ENCODE measurements at places on chromosomes 7 and 10.

DNA sequence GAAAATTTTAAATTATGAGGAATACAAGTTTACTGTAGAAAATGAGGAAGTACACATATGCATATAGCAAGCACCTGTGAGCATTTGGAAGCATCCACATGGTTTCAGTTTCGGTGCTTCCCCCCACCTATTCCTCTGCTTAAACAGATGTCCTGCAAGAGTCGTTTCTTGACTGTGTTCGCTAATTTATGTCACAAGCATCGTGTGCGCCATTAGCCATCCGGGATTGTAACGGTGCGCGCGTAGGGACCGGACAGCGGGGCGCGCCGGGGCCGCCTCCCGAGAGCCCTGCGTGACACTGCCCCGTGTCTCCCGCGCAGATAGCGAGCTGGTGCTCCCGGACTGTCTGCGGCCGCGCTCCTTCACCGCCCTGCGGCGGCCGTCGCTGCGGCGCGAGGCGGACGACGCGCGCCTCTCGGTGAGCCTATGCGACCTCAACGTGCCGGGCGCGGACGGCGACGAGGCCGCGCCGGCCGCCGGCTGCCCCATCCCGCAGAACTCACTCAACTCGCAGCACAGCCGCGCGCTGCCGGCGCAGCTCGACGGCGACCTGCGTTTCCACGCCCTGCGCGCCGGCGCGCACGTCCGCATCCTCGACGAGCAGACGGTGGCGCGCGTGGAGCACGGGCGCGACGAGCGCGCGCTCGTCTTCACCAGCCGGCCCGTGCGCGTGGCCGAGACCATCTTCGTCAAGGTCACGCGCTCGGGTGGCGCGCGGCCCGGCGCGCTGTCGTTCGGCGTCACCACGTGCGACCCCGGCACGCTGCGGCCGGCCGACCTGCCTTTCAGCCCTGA lies 90.9 kb downstream of the NEURL1 start:
- peak; percentile 61 for DNase-seq

- DNase-seq, result no peak
Observed at GRCh38 chr7:37684927-37685326, 1.4 kb downstream of the GPR141 start.

GRCh38 chr7:45219130-45219529 lies 61.5 kb downstream of the RAMP3 start:
- no peak for DNase-seq

DNA sequence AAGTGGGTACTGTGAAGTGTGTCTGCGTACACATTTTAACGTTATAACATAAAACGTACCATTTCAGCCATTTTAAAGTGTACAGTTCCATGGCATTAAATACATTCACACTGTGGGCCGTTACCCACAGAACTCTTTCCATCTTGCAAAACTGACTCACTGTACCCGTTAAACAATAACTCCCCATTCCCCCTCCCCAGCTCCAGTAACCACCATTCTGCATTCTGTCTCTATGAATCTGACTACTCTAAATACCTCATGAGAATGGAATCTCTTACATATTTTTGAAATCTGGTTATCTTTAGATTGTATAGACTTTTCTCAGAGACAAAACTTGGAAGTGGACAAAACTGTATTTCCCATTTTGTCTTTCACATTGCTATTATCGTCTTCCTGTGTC lies 9.3 kb downstream of the ARL3 start:
- DNase-seq, result no peak

- no peak for DNase-seq
Observed at GRCh38 chr10:116113721-116114501, 159.1 kb downstream of the GFRA1 start.

- no peak for DNase-seq
Observed at GRCh38 chr10:128287921-128288320, 161.7 kb upstream of the MKI67 start.

DNA sequence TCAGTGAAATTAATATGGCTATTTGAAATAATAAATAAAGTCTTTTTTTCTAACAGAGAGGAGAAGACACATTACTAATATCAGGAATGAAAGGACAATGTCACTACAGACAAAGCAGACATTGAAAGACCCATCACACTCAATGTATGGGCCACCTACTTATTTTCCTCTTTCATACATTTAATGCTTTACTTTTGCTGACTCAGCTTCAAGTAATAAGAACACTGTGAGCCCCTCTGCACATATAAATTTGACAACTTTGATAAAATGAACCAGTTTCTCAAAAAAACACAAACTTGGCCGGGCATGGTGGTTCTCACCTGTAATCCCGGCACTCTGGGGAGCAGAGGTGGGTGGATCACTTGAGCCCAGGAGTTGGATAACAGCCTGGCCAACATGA lies 664.2 kb upstream of the COBL start:
- DNase-seq, result no peak

- no peak for DNase-seq
Observed at GRCh38 chr10:127535802-127536515, 13.2 kb upstream of the NPS start.

GRCh38 chr7:45975367-45975766 lies 54.3 kb upstream of the IGFBP3 start:
- DNase-seq, result no peak

DNA sequence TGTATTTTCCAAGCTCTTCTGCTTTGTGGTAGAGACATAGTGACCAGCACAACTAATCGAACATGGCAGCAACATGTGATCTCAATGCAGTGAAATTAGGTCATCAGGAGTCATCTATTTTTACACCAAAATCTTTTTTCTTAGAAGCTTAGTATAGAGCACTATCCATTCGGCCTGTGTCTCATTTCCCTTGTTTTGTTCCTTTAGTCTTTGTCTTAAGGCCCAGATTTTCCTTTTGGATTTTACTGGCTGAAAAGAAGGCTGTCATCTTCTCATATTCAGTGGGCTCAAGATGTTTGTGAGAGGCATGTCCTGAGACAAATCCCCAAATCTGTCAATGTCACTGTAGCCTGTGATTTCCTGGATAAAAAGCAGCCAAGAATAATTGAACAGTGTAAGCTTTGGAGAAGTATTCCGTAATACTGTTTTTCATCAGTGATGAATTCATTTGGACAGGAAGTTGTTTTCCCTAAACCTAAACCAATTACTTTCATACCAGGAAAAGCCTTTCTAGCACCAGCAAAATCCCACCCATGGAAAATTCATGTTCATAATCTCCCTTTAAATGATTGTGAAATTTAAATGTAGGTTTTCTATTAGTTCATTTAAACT lies 55.2 kb downstream of the MAGI2 start:
- no peak for DNase-seq

GRCh38 chr7:154750353-154750801 lies 252.5 kb downstream of the PAXIP1 start:
- no peak for DNase-seq

GRCh38 chr10:95445837-95446486 lies 115.2 kb downstream of the SORBS1 start:
- no peak for DNase-seq

DNA sequence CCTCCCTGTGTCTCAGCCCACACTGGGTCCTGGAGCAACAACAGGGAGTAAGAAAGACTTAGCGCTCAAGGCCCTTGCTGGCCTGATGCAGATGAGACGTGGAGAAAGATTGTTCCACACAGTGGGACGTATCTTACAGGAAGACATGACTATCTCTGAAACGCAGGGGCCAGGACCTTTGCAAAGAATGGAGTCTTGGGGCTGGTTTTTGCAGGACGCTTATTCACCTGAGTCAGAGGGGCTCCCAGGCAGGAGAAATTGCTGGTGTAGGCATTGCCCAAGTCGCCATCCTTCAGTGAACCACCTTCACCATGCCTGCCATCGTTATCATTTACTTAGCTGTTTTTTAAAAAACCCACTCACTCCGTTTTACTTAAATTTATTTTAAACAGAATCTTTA lies 11.8 kb upstream of the GDF10 start:
- no peak for DNase-seq

GRCh38 chr10:102635377-102635776 lies 8.9 kb upstream of the TRIM8 start:
- peak; percentile 49 for DNase-seq

DNA sequence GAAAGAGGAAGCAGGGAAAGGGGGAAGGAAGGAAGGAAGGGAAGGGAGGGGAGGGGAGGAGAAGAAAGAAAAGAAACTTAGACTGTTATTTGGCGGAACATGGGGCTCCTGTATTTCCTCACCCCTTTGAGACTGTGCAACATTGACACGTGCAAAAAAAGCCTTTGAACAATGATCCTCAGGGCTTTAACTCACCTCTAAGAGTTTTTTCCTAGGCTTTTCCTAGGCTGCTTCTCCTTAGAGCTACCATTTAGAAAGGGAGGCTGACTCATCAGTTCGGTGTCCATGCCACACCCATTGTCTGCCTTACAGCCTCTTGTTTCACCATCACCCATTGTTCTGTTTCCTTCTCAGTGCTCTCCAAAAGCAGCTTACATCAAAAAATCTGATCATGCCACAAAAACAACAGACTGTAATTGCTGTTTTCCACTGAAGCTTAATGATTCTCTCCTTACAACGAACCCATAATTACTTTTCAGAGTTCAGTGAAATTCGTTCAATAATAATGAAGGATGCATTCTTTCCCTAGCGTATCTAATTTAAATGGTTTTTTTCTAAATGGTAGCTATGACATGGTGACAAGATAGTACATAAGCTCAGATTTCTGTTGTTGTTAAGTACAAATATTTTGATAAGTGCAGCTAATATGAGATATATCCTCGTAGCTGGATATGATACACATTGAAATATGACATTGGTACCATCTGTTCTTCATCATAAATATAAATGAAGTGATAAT lies 90.8 kb downstream of the PRLHR start:
- DNase-seq, result no peak

DNA sequence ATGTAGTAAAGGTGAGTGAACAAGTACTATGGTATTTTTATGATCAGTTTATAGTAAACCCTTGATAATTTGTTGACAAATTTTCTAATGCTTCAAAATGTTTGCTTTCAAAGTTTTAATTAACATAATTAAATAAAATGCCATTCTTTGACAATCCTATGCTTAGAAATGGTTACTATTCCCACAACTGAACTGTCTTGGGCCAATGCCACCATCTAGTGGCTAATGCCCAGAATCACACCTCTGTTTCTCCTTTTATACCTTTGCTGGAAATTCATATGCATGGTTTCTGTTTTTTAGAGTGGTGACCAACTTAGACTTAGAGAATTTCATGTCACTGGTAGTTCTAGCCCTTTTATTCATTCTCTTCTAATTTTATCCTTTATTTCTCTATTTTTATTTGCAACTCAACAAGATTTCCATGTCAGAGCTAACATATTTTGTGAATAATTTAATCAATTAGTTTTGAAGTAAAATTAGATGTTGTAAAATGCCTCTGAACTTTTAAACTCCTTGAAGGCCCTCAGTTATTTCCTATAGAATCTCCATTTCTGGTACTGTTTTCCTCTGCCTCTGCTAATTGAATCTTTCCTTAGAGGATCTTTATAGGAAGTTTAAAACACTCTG lies 31.1 kb downstream of the PCGF5 start:
- peak; percentile 64 for DNase-seq

GRCh38 chr7:130921391-130922180 lies 187.6 kb upstream of the KLF14 start:
- DNase-seq, result no peak

- DNase-seq, result no peak
Observed at GRCh38 chr10:47239211-47239610, 60.8 kb upstream of the GDF10 start.

DNA sequence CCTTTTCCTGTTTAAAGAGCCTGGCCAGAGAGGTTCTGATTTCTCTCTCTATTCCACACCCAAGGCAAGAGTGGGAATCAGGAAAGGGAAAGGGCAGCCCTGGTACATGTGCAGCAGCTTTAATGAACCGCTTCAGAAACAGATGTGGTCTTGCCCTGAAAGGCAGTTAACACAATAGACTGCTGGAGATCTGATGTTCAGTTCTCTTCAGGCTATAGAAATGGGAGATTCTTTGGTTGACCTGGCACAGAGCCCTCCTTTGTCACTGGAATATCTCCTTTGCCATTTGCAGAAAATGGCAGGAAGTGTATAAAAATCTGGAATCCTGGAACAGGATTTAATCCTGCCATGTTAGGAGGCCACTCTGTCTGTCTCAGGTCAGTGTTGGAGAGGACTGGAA lies 36.3 kb upstream of the EXOC6 start:
- DNase-seq, result no peak

DNA sequence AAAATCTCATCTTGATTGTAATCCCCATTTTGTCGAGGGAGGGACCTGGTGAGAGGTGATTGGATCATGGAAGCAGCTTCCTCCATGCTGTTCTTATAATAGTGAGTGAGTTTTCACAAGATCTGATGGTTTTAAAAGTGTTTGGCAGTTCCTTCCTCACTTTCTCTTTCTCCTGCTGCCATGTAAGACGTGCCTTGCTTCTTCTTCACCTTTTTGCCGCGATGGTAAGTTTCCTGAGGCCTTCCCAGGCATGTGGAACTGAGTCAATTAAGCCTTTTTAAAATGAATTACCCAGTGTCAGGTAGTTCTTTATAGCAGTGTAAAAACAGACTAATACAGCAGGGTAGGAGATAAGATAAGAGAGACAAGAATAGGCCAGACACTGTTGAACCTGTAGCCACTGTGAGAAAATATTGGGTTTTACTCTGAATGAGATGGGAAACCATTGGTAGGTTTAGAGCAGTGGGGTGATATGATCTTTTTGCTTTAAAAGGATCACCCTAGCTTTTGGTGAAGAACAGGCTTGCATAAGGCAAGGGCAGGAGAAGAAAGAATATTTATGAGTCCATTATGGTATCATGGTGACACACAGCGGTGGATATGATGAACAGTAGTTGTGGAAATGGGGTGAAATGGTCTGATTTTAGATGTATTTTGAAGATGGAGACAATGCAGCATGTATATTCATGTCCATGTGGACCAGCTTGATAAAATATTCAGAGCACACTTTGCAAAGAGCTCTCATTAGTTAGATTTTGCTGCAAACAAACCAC lies 11.5 kb downstream of the OR6B1 start:
- DNase-seq, result no peak

DNA sequence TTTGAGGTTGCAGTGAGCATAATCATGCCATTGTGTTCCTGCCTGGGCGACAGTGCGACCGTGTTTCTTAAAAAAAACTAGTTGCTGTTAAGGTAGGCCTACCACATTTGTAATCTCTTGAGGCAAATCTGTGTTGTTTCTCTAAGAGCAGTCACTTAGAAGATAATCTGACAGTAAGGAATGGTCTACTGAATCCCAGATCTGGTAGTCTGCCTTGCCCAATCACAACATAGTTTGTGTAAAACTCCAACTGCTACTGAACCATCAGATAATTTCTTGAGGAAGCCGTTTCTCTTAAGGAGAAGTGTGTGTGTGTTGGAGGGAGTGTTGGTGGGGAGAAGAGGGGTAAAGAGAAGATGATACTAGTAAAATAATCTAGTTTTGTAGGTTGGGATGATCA lies 5.0 kb downstream of the NRF1 start:
- DNase-seq, result no peak

DNA sequence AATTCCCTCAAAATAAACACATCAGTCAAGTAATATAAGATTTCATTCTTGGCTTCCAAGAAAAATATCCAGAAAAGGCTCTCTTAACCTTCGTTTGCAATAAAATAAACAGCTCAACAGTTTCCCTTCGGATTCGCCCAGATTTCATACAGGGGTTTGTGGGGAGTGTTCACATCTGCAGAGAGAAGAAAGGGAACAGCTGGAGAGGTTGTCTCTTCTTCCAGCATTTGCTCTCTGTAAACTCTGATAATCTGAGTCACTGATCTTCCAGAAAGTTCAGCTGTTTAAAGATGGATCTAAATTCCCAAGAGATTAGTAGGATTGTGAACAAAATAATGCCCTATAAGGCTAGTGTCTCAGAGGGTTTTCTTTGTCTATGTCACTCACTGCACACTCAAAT lies 277.9 kb downstream of the HPSE2 start:
- no peak for DNase-seq

GRCh38 chr10:13950543-13950939 lies 363.8 kb downstream of the PRPF18 start:
- DNase-seq, result no peak

Data from central memory CD4-positive, alpha-beta T cell (primary cell).